HuH-7 (cell line): ENCODE measurements at places on chromosomes 12 and 14.

GRCh38 chr14:75312341-75312740 is 33.7 kb downstream of the FOS start:
- DNase-seq, result no peak

- DNase-seq, result no peak
Observed at GRCh38 chr14:102027951-102028350, 58.9 kb downstream of the HSP90AA1 start.

GRCh38 chr12:79059557-79059956 is 195.0 kb downstream of the SYT1 start:
- DNase-seq, result no peak

GRCh38 chr12:19183121-19183838 is 53.7 kb downstream of the PLEKHA5 start:
- DNase-seq, result no peak

DNA sequence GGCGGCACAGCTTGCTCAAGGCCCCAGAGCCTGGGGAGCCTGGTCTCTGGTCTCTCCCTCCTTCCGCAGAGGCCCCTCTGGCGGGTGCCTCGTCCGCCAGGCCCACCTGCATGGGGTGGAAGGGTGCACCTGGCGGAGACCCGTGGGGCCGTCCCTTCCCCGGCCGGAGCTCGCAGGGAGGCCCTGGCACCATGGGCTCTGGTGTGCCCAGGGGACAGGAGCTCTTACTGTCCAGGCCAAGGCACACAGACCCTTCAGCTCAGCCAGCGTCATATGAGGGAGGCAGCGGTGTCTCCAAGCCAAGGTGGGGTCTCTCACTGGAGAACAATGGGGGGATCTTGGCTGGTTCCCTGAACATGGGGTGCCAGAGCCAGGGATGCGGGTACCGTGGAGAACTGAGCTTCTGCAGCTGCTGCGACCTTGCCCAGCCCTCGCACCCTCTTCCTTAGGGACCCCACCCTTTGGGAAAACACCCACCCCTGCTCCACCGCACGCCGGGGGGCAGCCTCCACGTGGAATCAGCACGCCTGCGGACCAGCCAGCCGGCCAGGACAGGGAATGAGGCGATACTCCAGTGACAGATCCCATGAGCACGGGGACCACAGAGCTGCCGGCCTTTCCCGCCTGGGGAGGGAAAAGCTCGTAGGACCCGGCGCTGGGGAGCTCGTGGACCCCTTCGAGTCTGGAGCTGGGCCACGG is 25.7 kb upstream of the GALNT9 start:
- DNase-seq, result no peak

DNA sequence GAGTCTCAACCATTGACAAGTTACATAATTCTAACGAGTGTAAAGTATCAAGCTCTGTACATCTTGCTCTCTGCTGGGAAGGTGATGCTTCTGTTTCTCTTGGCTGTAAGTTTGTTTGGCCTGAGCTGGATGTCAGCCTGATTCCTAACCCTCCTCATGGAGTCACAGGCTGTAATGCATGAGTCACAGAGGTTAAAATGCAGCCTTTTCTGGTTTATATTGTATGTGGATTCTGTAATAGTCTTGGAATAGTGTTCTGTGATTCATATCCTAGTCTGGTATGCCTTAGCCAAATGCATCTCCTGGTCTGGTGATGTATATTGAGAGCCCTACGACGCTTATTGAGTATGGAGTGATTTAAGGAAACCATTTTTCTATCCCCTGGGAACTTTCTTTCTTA is 104.5 kb upstream of the FRMD6 start:
- DNase-seq, result no peak

DNA sequence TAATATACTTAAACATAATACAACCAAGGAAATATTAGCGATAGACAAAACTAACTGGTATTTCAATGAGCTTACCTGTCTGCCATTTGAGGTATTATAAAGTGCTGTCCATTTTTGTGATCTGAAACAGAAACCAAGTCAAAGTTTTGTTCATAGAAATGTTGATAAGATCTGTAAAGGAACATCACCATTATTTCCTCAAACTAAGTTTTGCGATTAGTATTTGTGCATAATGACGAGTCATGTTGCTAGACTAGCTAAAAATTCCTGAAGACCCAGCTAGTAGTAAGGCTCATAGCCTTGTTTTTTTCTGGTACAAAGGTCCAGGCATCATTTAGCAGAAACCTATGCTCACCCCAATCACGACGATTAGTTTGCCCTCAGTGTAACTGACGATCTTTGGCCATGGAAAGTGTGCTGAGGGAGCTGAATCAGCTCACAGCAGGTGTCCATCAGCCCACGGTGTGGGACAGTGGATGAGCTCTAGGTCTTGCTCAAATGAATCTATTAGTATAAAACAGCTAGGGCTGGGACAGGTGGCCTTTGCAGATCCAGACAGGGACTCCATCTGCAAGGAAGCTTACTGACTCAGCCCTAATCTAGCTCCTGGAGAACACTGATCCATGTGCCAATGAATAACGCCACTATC is 28.7 kb downstream of the GIT2 start:
- DNase-seq, result no peak

GRCh38 chr12:29241821-29242591 is 92.9 kb downstream of the FAR2 start:
- peak; percentile 30 for DNase-seq

GRCh38 chr12:63093084-63093483 is 57.9 kb downstream of the AVPR1A start:
- DNase-seq, result no peak

DNA sequence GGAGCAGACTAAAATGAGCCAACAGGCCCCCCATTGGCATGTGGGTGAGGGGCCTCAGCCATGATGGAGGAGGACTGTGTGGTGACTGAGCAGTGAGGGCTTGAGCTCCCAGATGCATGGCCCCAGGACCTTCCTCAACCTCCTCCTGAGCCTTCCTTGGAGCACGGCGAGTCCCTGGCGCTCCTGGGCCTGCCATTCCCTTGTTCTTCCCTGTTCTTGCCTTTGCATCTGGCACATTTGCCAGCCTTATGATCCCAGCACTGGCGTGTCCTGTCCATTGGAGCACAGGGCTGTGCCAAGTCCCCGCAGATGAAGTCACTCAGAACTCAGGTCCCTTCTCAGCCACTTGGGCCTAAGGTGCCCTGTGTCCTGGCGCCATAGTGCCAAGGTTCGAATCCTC is 40.3 kb upstream of the MEG3 start:
- DNase-seq, result no peak

- no peak for DNase-seq
Observed at GRCh38 chr14:23121361-23121771, 2.3 kb upstream of the CEBPE start.

- peak; percentile 43 for DNase-seq
Observed at GRCh38 chr12:66144791-66145754, 14.5 kb upstream of the LLPH start.

DNA sequence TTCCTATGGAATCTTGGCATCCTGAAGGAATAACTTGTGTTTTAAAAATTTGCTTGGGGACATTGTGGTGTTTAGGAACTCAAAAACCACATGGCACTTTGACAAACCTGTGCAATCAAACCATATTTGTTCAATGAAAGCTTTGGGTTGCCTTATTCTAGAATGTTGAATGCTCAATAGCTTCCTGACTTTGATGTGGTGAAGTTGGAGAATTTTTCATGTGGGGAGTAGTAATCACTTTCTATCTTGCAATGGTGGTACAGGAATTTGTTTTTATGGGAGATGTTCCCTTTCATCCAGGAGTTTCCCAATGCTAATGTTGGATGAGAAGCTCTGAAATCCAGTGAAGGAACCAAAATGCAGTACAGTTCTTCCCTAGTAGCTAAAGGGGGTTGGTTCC is 42.2 kb upstream of the LDHB start:
- DNase-seq, result no peak

DNA sequence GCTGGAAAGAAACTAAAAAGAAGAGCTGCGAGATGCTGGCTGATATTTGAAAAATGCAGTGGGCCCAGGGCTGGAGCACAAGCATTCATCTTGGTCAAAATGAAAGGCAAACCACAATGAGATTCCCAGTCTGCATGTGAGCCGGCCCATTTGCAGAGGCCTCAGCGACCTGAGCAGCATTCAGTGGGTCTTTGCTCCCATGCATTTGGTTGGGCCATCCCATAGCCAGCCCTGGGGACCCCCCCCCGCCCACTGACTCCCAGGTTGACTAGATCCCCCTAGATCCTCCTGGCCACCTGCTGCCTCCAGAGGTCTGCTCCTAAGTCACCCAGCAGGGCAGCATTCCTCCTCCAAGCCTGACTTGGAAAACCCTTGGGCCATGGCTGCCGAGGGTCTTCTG is 59.8 kb downstream of the PRMT8 start:
- no peak for DNase-seq

DNA sequence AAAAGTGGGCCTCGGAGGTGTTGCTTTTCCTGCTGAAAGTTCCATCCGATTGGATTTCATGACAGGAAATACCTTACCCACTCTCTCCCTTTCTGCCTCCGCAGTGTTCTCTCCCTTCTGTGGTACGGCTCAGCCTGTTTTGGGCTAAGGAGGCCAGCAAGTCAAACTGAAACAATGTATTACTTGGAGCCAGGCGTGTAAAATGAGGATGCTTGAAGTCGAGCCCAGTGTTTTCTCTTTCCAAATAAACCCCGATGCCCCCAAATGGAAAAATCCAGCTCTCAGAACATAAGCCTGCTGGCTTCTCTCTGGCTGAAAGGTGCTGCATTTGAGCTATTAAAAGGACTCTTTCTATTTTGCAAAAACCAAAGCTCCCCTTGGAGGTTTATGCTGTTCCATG is 124.7 kb downstream of the ZNF664 start:
- DNase-seq, result no peak

GRCh38 chr12:120480211-120480610 is 10.7 kb upstream of the SRSF9 start:
- DNase-seq, result no peak

- DNase-seq, result no peak
Observed at GRCh38 chr14:51990488-51990887, 1.1 kb downstream of the RTRAF start.

DNA sequence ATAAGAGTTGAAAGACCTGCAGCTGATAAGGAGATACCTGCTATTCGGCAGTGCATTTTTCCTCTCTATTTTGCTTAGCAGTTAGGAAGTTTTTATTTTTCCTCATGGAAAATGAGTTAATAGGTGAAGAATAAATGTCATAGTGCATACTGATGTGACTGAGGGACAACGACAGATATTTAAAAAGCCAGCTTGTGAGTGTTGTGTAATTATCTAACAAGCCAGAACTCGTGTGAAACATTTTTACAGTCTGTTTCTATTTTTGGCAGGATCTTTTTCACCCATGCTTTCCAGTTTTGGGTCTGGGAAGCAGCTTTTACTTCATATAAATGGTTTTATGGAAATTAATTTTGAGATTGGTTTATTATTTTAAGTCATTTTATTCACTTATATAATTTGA is 2.9 kb downstream of the FBXO34 start:
- no peak for DNase-seq
